ENCODE measurements at places on chromosomes 13 and 19. TPM values are rescaled to one million over a fixed set of nuclear protein-coding genes. Genes with fewer than 3 reads are reported as not detected.

- peaks cover 5% of the 10 kb centered on the region for H3K4me1 ChIP-seq
- no peak overlapping the region for H3K4me3 ChIP-seq
- H3K27ac ChIP-seq = no peak overlapping the region
- no peak for DNase-seq
- no peaks in the 10 kb centered on the region for H3K27me3 ChIP-seq
Measured at GRCh38 chr13:95480131-95480545, 72.4 kb upstream of the CLDN10 start.

GRCh38 chr19:55588738-55589137 is 8.1 kb upstream of the ZNF579 start:
- H3K4me1 ChIP-seq = peaks cover 27% of the 10 kb centered on the region
- no peak overlapping the region for H3K4me3 ChIP-seq
- H3K27ac ChIP-seq = no peak overlapping the region
- H3K27me3 ChIP-seq = peaks cover 4% of the 10 kb centered on the region
- no peak for DNase-seq

GRCh38 chr13:63741029-63741813 is 2325.6 kb upstream of the PCDH20 start:
- H3K4me1 ChIP-seq = no peaks in the 10 kb centered on the region
- H3K4me3 ChIP-seq = no peak overlapping the region
- H3K27ac ChIP-seq = no peak overlapping the region
- no peaks in the 10 kb centered on the region for H3K27me3 ChIP-seq

The CHST8 gene
- total RNA-seq = 0.47 TPM
